ENCODE measurements at places on chromosomes 12 and 14.

GRCh38 chr12:59182658-59183455 is 262.6 kb upstream of the LRIG3 start:
- DNase-seq = no peak

GRCh38 chr14:101598571-101599233 is 37.4 kb downstream of the DIO3 start:
- no peak for DNase-seq

DNA sequence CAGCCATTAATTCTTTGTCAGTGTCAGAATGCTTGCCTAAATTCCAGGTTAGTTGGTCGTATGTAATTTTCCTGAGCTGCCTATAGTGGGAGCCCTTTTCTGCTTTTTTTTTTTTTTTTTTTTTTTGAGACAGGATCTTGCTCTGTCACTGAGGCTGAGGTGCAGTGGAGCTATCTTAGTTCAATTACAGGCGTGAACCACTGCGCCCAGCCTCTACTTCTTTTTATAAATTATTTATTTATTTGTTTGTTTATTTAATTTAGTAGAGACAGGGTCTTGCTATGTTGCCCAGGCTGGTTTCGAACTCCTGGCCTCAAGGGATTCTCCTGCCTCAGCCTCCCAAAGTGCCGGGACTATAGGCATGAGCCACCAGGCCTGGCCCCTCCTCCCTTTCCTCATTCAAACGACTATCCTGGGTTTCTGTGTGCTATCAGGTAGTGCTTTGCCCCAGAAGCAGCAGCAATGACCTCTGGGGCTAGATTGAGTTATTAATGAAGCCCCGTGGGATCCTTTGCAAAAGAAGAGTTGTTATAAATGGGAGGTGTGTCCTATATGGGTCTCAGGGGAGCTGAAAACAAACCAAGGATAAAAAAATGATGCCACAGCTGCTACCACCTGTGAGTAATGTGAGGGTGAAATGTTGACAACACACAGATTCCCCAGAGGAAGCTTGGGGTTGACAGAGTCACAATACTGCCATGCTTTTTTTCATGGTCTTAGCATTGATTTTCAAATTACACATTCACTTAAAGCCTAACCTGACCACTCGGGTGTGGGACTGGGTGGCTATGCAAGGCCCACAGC is 34.6 kb upstream of the NFKBIA start:
- DNase-seq = peak; percentile 15

GRCh38 chr12:92289629-92290349 is 144.1 kb upstream of the BTG1 start:
- DNase-seq = no peak

Measured in NCI-H1417 (cell line).